ENCODE measurements at places on chromosomes 4 and X.
A peak's percentile ranks its signal among the peaks of the same experiment; 100 is the strongest.

- DNase-seq: no peak
These were observed 46.2 kb upstream of the TXK start for GRCh38 chr4:48180234-48180633.

GRCh38 chr4:7206911-7207567, 14.7 kb downstream of the SORCS2 start:
- no peak for DNase-seq

DNA sequence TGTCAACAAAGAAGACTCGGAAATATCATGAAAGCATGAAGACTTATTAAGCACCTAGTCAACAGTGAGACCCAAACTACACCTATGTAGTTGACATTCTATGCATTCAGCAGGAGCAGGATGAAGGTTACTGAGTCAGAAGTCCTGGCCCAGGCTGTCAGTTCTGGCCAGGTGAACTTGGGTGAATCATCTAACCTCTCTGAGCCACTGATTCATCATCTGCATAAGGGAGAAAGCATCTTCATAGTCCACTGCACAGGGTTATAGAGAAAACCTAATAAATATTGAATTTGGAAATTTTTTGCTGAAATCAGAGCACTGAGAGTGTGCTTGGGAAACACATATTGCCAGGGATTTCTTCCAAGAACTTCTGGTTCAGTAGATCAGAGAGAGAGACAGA, 296.0 kb upstream of the SFRP2 start:
- DNase-seq: no peak

GRCh38 chr4:185203486-185204237, at the start of gene CFAP97:
Gene CFAP97 (minus strand): TSS chr4:185204000. CDS start chr4:185191196, 12,804 bp downstream.
- DNase-seq: peak; percentile 54

DNA sequence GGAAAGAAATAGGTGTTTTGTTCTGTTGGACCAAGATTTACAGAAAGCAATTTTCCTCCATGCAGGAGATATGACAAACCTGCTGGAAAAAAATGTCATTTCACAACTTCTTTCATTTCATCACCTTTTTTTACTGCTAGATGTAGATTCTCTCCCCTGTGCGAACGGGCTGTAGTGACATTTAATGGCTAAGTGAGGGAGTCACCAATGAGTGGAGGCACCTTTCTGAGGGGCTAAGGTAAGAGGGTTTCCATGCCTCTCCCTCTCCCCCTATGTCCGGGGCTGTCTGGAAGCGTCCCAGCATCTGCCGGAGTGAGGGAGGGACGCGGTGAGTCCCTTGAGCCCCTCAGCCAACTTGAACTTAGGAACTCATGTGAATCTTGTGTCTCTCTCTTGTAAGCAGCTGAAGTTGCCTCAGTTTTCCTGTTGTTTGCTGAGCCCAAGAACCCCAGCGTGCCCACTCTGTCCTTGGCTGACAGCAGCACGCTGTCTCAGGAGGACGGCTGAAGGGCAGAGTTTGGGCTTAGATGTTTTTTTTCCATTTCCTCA, 42.3 kb downstream of the DCTD start:
- no peak for DNase-seq

GRCh38 chr4:39170301-39170700, 12.0 kb upstream of the WDR19 start:
- no peak for DNase-seq

- DNase-seq: no peak
These were observed 19.6 kb downstream of the FGFR3 start for GRCh38 chr4:1812720-1813119.

- DNase-seq: no peak
These were observed 98.2 kb downstream of the FRYL start for GRCh38 chr4:48681856-48682255.

DNA sequence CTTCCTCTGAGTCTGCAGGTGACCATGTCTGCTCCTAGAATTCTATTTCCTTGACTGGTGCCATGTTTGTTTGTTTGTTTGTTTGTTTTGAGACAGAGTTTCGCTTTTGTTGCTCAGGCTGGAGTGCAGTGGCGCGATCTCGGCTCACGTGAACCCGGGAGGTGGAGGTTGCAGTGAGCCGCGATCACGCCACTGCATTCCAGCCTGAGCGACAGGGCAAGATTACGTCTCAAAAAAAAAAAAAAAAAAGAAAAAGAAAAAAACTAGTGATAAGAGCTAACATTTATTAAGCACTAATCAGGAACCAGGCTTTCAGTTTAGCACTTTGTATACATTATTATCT, 7.2 kb downstream of the SAT1 start:
- no peak for DNase-seq

GRCh38 chrX:118780911-118781310, 42.7 kb upstream of the ZCCHC12 start:
- DNase-seq: no peak

DNA sequence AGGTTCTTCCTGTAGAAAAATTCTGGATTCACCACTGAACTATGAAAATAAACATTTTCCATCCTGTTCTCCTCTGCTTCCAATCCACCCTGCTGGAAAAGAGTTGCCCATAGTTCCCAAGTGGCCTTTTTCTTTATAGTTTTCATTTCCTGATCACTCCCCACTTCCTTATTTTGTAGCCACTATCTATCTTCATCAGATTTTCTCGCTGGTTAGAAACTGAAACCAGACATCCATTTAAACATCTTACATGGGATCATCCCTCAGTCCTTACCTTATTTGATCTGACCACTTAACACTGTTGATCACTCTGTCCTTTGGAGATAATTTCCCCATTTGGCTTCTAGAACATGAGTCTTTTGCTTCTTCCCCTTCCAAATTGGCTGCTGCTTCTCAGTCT, 42.2 kb upstream of the SCOC start:
- no peak for DNase-seq

- DNase-seq: no peak
These were observed 148.5 kb downstream of the DHRSX start for GRCh38 chrX:2351999-2352995.

GRCh38 chr4:168841000-168841671, 168.9 kb downstream of the CBR4 start:
- no peak for DNase-seq

GRCh38 chrX:111447298-111447697, 35.3 kb upstream of the DCX start:
- DNase-seq: no peak

- no peak for DNase-seq
These were observed 220.7 kb upstream of the EMCN start for GRCh38 chr4:100738196-100739165.

DNA sequence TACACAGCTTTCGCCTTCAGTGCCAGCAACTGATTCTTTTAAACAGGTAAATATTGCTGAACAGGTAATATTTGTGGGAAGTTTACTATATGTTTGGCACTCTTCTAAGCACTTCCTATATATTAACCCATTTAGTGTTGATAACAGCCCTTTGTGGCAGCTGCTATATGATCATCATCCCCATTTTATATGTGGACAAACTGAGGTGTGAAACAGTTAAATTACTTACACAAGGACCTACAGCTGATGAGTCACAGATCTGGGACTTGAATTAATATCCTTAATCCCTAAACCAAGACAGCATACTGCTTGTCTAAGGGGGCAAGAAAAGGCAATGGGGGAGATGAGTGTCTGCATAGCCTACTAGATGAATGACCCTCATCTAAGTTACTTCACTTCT, 2.9 kb downstream of the SMIM20 start:
- DNase-seq: no peak

Measured in stimulated activated CD8-positive, alpha-beta memory T cell treated with anti-CD3 and anti-CD28 coated beads, Interleukin-7, amount 100 ng/mL, for 1 hour (primary cell).